ENCODE measurements at places on chromosomes 7 and 10. TPM values are rescaled to one million over a fixed set of nuclear protein-coding genes. Genes with fewer than 3 reads are reported as not detected.

LBX1 gene
- not detected for total RNA-seq

- peak; percentile 14 for DNase-seq
These were observed 7.0 kb downstream of the AQP1 start for GRCh38 chr7:30918676-30919075.

DNA sequence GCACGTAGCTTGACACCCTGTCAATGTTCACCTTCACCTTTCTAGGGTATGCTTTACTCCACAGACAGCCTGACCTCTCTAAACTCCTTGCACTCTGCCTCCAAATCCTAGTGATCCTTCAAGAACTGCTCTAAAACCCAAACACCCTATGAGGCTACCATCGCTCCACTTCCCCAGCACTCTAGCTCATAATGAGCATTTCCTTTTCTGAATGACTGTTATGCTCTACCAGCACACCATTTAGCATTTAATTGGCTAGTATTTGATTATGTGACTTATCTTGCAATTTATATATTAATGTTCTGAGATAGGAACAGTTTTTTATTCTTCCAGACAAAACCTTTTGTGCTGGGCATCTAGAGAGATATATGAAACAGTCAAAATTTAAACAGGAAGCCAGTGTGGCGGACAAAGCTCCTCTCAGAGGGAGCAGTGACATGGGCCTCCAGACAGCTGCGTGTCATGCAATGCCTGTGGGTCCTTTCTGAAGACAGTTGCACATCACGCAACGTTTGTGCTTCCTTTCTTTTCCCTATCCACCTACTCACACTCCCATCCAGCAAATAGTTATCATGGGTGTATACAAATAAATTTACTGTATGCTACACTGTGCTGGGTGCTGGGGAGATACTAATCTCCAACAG lies 86.3 kb downstream of the ALOX5 start:
- no peak for DNase-seq

NSUN6 gene
- 7.9 TPM for total RNA-seq

DNA sequence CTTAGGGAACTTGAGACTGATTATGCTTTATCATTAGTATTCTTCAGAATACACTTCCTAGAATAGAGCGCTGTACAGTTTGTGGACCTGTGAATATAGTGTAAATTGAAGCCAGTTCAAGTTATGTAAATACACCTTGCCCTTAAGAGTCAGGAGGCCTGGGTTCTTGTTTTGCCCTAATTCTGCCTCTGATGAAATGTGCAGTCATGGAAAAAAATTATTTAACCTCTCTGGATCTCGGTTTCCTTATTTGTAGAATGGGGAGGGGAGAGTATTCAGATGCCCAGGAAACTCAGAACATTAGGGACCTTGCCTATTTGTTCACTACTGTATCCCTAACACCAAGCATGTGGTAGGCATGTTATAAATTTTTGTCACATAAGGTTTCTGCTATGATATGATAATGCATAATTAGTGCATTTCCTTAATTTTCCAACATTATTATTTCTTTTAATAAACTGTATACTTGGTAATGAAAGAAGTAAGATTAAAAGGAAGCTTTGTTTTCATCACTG lies 1.3 kb downstream of the EXOC6 start:
- DNase-seq = no peak

GRCh38 chr7:89183712-89184111 lies 388.2 kb upstream of the TEX47 start:
- no peak for DNase-seq

DIP2C gene
- total RNA-seq = 30.8 TPM

GRCh38 chr10:84140036-84140379 lies 699 bp downstream of the GHITM start:
- no peak for DNase-seq

DNA sequence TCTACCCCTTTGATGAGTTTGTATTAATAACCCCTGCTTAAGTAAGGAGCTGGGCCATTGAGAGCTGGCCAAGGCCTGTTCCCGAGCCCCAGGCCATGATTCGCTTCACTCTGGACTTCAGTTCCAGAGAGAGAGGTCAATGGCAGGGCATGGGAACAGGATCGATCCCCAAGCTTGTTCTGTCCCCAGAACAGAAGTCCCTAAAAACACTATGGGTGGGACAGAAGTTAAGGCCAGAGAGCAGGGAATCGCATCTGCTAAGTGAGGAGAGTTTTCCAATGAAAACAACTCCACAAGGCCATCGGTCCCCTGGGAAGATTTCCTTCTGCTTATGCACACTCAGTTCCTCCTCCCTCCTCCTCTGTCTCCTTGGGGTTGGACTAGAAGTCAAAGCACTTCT lies 159.6 kb downstream of the LSM5 start:
- peak; percentile 46 for DNase-seq

GRCh38 chr10:124040451-124041188 lies 52.8 kb downstream of the CHST15 start:
- DNase-seq = no peak

GRCh38 chr10:15805395-15806058 lies 54.8 kb downstream of the MINDY3 start:
- DNase-seq = no peak

GRCh38 chr7:148110097-148110868 lies 480.3 kb upstream of the C7orf33 start:
- DNase-seq = no peak

DNA sequence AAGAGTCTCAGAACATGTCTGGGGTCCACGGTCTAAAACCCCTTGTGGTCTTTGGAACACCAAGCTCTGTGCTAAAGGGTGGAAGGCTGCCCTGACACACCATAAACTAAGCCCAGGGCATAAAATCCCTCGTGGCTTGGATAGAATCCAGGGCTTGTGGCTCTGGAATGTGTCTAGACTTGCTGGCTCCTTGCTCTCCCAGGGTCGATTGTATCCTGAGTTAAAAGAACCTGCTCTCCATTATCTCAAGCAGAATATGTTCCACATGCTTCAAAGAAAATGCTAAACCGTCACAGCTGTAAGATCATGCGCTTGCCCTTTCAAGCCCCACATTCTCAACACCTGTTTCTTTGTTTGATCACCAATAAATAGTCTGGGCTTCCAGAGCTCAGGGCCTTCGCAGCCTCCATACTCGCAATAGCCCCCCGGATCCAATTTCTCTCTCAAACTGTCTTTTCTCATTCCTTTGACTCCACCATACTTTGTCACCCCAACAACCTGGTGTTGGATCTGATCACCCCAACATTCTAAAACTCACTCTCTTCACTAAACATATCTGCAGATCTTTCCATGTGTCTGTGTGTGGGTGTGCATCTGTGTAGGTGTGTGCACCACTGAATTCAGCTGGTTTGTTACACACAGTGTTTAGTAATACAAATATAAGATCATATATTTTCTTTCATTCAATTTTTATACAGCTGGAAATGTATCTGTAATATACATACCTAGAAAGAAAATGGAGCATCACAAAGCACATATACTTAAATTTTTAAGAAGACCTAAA lies 238.5 kb downstream of the ZMYND11 start:
- no peak for DNase-seq

- DNase-seq = no peak
These were observed 5.2 kb upstream of the BRI3 start for GRCh38 chr7:98276241-98276761.

DNA sequence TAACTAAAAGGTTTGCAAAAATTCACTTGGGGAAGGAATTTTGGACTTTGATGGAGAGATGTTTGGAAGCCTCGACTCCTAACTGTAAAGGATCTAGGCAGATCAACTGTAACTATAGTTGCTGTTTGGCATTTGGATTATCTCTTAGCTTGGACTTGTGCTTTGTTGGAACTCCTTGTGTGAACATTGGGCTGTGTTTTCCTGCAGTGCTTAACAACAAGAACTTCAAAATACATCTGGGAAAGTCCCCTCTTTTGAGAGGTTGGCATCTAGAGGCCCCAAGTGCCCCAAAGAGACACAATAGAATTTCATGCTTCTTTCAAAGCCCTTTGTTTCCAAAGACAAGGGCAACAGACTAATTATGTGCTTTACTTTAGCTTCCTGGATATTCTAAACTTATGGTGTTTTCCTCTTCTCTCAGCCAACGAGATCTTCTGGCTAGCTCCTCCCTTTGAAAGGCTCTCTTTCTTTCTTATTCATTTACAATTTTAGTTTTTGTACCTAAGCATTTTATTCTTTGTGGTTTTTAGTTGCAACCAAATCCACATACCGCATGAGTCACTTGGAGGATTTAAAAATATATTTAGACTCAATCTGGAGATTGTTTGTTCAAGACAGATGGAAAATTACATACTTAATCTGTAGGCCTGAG lies 11.6 kb downstream of the ABCA13 start:
- DNase-seq = no peak

VPS37D gene
- 3.1 TPM for total RNA-seq

ARHGEF5 gene
- total RNA-seq = 0.80 TPM

DNA sequence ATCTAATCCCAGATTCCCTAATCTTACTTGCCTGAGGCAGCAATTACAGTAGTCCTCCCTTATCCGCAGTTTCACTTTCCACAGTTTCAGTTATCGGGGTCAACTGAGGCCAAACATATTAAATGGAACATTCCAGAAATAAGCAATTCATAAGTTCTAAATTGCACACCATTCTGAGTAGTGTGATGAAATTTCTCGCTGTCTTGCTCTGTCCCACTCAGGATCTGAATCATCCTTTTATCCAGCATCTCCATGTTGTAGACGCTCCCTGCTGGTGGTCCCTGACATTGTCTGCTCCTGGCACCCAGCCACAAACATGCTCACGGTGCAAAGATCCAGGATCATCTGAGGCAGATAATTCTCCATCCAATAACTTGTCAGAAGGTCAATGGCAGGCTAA lies 128.7 kb upstream of the CXCL12 start:
- DNase-seq = no peak

NKX2-3 gene
- not detected for total RNA-seq
